ENCODE measurements at places on chromosomes 4 and X. TPM values are rescaled to one million over a fixed set of nuclear protein-coding genes. Genes with fewer than 3 reads are reported as not detected.

MXRA5 gene
- 0.13 TPM for total RNA-seq

FRMD7 gene
- total RNA-seq: not detected

RBM3 gene
- 170 TPM for total RNA-seq

CXCL1 gene
- total RNA-seq: 2.0 TPM

TRAM1L1 gene
- 6.9 TPM for total RNA-seq

KDR gene
- 19.3 TPM for total RNA-seq

RWDD4 gene
- 53.3 TPM for total RNA-seq

CLDN22 gene
- total RNA-seq: not detected

MAGEA1 gene
- not detected for total RNA-seq

USP17L30 gene
- not detected for total RNA-seq

CSAG2 gene
- total RNA-seq: not detected

GRIA2 gene
- total RNA-seq: not detected

ANK2 gene
- 16.2 TPM for total RNA-seq

Measured in LHCN-M2 (cell line).